Prostate gland (tissue), 2 donors: ENCODE measurements at places on chromosomes 11 and 22. TPM values are rescaled to one million over a fixed set of nuclear protein-coding genes. Genes with fewer than 3 reads are reported as not detected.

Gene NPTXR
- 36.2 TPM for total RNA-seq

- DNase-seq, result peak; percentile 73
Observed at GRCh38 chr11:66981976-66982578, 7.0 kb downstream of the C11orf86 start.

DNA sequence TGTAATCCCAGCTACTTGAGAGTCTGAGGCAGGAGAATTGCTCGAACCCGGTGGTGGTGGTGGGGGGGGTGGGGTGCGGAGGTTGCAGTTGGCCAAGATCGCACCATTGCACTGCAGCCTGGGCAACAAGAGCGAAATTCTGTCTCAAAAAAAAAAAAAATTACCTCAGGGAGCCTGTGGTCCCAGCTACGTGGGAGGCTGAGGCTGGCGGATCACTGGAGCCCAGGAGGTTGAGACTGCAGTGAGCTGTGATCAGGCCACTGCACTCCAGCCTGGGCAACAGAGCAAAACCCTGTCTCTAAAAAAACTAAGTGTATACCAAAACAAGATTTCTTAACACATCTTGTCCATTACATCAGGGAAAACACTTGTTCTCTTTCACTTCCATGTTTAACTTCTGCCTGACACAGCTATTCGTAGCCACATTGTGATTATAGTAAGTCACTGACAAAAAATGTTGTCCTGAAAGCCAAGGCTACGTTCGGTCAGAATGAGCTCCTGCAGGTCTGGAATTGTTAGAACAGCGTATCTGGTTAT is 1.4 kb downstream of the TMEM80 start:
- DNase-seq, result no peak

GRCh38 chr11:119608781-119609180 is 120.2 kb downstream of the NECTIN1 start:
- no peak for DNase-seq

DNA sequence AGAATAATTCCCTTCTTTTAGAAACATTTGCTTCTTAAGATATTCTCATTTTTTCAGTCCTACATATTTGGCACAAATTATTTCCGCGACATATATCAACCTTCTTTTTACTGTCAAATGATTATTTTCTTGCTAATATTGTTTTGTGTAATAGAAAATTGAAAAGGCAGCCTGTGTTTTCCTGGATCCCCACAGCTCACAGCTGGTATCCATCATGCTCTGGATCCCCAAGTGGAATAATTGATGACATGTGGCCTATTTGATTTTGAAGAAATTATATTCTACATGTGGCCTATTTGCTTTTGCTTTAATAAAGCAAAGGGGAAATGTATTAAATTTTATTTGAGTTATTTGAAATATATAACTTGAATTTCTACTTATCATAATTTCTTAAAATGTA is 199.4 kb upstream of the LUZP2 start:
- no peak for DNase-seq
